Activated CD4-positive, CD25-positive, alpha-beta regulatory T cell treated with anti-CD3 and anti-CD28 coated beads, Interleukin-2, amount 50 U/mL, for 16 hours (primary cell): ENCODE measurements at places on chromosomes 5 and 9.

GRCh38 chr5:66982470-66982869 is 214.1 kb downstream of the CD180 start:
- no peak for DNase-seq

DNA sequence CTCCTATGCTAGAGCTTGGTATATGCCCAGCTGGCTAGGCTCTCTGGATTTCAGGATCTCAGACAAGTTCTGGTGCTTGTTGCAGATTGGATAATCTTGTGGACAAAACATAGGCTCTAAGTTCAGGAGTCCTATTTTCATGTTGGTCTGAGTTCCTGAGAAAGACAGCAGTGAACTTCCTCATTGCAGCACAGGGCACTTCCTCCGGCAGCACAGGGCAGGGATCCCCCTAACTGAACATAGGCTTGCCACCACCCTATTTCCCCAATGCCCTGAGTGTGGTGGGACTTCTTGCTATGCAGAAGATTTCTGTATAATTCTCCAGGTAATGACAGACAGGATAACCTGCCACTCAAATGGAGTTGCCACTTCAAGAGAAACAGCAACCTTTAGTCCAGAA is 220.1 kb downstream of the PIK3R1 start:
- DNase-seq: no peak

DNA sequence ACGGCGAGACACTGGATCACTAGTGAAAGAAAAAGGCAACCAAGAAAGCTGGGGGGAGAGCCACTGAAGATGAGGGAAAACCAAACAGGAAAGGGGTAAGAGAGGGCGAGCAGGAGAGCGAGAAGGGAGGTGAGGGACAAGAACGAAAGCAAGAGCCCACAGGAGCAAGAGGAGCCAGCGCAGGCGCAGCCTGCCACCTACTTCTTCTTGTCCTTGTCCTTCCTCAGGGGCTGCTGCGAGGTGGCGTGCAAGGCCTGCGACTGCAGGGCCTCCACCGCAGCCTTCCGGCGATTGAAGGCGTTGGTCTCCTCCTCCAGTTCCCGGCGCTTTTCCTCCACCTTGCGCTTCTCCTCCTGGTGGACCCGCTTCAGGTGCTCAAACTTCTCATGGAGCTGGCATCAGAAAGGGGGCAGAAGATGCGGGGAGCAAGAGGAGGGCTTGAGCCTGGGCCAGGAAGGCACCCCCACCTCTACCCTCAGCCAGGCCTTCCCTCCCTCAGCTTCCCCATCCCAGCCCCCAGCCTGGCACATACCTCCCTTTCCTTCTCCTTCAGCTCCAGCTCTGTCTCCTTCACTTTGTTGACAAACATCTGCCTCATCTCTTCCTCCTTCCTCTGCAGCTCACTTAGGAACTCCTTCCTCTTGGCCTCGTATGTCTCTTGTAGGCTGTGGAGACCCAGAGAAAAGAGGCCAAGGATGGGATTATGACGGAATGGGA is 13.5 kb downstream of the CCNI2 start:
- no peak for DNase-seq

DNA sequence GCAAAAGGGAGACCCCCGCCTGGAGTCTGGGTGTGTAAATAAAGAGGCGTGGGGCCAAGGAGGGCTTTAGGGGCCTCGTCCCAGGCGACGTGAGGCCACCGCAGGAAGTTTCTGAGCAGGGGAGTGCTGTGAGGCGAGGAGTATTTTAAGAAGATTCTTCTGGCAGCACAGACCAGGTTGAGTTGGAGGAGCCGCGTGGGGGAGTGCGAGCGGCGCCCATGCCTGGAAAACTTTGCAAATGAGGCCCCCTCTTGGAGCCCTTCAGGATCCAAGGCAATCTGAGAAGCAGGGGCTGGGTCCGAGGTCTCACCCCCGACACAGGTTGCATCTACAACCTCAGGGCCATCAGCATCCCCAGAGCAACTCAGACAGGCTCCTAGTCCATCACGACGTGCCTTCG is 24.3 kb upstream of the CPLX2 start:
- DNase-seq: no peak

GRCh38 chr9:88216126-88216995 is 78.1 kb upstream of the SPATA31C2 start:
- no peak for DNase-seq

DNA sequence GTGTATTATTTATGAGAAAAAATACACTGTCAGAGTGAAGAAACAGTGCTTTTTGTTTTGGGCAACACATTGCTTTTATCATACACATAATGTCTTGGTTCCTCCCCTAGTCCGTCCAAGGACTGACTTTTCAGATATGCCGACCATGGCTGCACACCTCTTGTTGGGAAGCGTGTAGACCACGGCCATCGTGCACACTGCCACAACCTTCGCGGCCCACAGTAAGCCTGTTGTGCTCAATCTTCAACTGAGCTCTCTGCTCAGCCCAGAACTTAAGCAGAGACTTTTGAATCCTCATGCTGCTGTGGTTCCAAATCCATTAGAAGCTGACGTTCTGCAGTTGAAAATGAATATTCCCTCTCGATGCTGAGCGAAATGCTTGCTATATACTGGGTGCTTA is 157.6 kb upstream of the IRX2 start:
- no peak for DNase-seq

- DNase-seq: no peak
Measured at GRCh38 chr5:72021651-72022357, 85.5 kb upstream of the MAP1B start.

DNA sequence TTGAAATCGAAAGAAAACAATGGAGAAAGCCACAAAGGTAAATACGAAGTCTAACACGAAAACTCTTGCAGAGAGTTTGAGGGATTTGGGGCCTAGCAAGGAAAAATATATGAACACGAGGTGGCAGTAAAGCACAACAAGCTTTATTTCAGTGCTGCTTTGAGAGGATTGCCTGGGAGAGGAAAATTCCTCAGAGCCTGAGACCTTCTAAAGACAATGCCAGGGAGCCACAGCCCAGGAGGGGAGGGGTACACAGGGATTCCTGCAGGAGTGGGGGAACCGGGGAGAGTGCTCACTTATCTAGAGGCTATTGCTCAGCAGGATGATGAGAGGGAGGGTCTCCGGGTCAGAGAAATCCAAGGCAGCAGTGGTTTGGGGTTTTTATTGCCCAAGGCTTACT is 134.9 kb upstream of the ADCY2 start:
- no peak for DNase-seq

DNA sequence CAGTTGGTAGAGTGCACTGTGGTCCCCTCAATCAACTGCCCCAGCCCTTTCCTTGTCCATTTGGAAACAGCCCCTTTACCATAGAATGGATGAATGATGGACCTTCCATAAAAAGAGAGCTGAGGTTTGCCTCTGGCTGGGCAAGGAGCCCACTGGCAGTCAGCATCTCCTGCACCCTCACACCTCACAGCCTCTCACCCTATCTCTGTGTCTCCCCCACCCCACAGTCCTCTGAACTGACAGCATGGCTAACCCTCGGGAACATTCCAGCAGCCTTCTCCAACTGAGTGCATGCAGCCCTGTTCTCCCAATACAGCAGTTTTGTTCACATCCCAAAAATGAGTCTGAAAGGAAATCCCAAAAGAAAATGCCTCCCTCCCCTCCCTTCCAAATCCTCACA is 51.7 kb downstream of the RETREG1 start:
- no peak for DNase-seq

DNA sequence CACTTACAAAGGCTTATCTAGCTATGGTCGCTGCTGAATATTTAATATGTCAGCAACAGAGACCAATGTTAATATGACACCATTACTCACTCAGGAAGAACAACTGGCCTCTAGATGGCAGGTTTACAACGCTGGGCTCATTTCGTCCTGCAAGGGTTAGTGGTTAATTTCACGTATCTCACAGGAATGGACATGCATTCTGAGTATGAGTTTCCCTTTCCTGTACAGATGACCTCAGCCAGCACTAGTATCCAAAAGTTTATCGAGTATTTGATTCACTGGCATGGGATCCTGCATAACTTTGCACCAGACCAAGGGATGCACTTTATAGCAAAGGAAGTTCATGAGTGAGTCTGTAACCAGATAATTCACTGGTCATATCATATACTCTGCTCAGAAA is 8.7 kb upstream of the TRPC7 start:
- no peak for DNase-seq

- no peak for DNase-seq
Measured at GRCh38 chr5:139091439-139092156, 106.6 kb downstream of the SIL1 start.

GRCh38 chr9:36207546-36208012 is 16.9 kb downstream of the CLTA start:
- DNase-seq: no peak

GRCh38 chr5:76787237-76787636 is 31.6 kb upstream of the F2RL1 start:
- no peak for DNase-seq

DNA sequence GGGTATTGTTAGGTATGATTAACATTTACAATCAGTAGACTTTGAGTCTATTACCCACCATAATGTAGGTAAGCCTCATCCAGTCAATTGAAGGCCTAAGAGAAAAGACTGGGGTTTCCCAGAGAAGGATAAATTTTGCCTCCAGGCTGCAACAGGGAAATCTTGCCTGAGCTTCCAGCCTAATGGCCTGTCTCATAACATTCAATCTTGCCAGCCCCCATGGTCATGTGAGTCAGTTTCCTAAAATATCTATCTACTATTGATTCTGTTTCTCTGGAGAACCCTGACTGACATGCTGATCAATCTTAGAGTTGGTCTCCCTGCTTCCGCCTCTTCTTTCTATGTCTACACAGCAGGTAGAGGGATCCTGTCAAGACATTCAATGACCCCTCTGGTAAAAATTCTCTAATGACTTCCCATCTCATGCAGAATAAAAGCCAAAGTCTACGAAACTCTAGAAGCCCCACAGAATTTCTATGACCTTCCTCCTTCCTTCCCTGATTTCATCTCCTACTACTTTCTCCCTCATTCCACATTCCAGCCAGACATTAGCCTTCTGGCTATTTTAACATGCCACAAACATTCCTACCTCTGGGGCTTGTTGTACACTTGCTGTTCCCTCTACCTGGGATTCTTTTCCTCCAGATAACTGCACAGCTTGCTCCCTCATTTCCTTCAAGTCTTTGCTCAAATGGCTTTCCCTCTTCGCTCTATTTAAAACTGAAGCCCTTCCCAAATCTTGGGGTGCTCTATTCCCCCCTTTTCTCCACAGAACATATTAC is 60.2 kb downstream of the FBXW11 start:
- DNase-seq: no peak

DNA sequence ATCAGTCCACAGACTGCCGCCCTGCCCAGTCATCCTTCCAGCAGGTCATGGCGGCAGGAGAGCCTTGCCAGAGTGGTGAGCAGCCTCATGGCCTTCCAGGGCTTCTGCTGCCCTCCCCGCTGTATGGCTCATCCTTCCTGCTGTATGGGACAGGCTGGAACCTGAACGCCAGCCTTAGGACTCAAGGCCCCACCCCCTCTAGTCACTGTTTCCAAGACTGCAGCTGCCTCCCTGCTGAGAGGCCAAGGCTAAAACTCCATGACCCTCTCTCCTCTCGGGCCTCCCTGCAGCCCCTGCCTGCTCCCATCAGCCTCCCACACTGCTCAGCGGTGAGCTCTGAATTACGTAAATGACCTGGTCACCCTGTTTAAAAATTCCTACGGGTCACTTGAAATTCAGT is 227.5 kb downstream of the AGTPBP1 start:
- no peak for DNase-seq

- DNase-seq: no peak
Measured at GRCh38 chr9:109229682-109230081, 62.6 kb upstream of the FRRS1L start.

DNA sequence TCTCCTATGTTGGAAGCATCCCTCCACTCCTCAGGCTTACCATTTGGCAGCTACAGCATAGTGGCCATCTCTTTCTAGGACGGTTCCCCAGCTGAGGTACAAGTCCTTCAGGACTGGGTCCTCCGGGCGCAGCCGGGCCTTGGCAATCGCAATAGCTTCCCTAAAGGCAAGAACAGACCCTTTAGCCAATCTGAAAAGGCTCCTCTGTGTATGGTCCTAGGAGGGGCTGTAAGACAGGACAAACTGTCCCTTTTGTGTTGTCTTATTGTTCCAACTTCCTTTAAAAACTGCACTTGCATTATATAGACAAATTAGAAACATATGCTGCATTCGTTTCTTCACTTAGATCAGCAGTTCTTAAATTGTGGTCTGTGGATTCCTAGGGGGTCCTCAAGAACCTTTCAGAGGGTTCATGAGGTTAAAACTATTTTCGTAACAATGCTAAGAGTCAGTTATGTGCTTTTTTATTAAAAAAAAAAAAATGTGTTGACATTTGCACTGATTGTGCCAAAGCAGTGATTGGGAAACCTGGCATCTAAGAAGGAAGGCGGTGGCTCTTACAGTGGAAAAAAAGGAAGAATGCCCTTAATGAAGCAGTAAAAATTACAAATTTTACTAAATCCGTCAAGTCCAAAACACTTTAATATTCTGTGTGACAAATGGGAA is 38.7 kb downstream of the GEMIN5 start:
- no peak for DNase-seq

- no peak for DNase-seq
Measured at GRCh38 chr5:112931473-112931872, 9.4 kb upstream of the REEP5 start.

DNA sequence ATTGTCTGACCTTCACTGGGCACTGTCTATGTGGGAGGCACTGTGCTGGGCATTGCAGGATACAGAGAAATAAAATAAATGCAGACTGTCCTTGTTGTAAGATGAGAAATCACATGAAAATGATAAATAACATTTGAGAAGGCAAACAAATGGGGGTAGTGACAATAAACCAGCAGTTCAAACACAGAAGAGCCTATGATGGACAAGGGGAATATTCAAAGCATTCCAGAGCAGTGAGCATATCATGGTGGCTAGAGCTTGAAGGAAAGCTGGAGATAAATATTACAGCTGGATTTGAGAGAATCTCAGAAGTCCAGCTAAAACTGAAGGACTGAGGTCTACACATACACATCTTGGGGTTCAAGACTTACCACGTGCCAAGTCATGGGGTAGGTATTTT is 209.9 kb downstream of the ASTN2 start:
- DNase-seq: no peak
